ENCODE measurements at places on chromosomes 7 and 10. TPM values are rescaled to one million over a fixed set of nuclear protein-coding genes. Genes with fewer than 3 reads are reported as not detected.

Gene GHRHR
- not detected for total RNA-seq

Gene BMPER
- 0.25 TPM for total RNA-seq

Gene CYP26C1
- 0.08 TPM for total RNA-seq

Gene TLX1
- not detected for total RNA-seq

Gene CAV2
- total RNA-seq: 26.7 TPM

Gene EBF3
- total RNA-seq: 0.47 TPM

Gene DEPP1
- 96.6 TPM for total RNA-seq

Gene DNAH11
- 0.57 TPM for total RNA-seq

Gene CPXM2
- total RNA-seq: 3.9 TPM

Gene CPN1
- not detected for total RNA-seq

Gene ADRB1
- 1.2 TPM for total RNA-seq

Gene NODAL
- total RNA-seq: not detected

- DNase-seq: no peak
Measured at GRCh38 chr7:13457790-13458189, 531.7 kb downstream of the ETV1 start.

- no peak for DNase-seq
Measured at GRCh38 chr7:36278620-36279172, 111.0 kb upstream of the ANLN start.

DNA sequence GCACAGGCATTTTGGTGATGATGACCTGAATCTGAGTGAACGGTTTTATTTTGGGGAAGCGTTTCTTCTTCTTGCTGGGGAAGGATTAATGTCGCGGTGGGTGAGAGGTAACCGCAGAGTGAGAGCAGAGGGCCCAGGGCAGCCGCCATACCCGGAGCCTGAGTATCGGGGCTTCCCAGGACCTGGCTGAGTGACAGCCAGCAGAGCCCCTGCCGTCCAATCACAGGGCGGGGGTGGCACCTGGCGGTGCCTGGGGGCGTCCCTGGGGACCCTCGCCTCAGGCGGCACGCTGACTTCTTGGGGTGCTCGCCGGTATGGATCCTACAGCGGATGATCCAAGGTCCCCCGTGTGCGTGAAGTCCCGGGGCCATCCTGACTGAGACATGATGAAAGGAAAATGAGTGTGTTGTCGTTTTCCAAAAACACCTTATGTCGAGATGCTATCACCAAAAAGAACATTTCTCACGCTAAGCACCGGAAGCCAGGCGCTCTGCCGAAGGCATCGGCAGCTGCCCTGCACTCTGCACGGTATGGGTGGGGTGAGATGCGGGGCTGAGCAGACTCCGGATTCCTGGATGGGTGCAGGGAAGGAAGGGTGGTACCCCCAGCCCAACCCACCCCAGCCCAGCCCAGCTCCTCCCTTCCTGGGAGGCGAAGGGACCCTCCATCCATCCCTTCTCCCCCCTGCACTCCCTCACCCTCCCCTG lies 227.9 kb upstream of the SHH start:
- no peak for DNase-seq

GRCh38 chr10:18158773-18159265 lies 18.6 kb downstream of the CACNB2 start:
- no peak for DNase-seq

GRCh38 chr7:118793582-118793981 lies 569.1 kb downstream of the ANKRD7 start:
- DNase-seq: no peak

GRCh38 chr10:103824281-103824680 lies 31.1 kb downstream of the SH3PXD2A start:
- no peak for DNase-seq

- DNase-seq: no peak
Measured at GRCh38 chr10:71534568-71535194, 138.0 kb downstream of the CDH23 start.

DNA sequence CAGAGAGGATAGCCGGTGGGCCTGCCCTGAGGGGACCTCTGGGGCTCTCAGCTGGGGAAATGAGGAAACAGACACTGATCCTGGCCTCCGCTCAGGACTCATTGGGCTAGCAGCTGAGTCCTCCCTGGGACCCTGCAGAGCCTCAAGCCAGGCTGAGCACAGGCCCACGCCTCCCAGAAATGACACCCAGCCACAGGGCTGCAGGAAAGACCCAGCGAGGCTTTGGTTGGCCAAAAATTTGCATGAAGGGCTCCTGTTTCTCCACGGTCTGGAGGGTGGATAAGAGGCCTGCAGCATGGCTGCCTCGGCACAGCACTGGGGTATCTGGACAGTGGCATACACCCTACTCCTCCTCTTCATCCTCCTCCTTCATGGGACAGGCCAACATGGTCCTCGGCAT lies 60.4 kb downstream of the ZNF33B start:
- DNase-seq: no peak

GRCh38 chr10:87866412-87866974 lies 3.1 kb downstream of the PTEN start:
- DNase-seq: no peak

DNA sequence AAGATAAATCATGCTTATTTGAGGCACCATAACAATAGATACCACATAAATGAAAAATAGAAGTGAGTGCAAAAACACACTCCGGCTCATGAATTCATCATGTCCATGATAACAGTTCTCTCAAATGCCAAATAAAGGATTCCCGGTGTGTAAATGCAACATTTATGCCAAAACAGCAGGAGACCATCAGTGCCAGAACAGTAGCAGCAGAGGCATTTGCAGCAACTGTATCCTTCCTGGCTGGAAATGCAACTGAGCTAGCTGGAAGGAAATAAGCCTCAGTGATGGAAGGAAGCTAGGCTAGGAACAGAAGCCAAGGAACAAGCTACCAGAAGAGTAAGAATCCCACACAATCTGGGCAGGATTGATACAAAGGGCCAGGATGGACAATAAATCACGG lies 79.9 kb upstream of the THSD7A start:
- no peak for DNase-seq

GRCh38 chr10:78634835-78635234 lies 433.9 kb upstream of the ZMIZ1 start:
- DNase-seq: no peak

- DNase-seq: no peak
Measured at GRCh38 chr10:553233-553632, 136.2 kb downstream of the DIP2C start.

DNA sequence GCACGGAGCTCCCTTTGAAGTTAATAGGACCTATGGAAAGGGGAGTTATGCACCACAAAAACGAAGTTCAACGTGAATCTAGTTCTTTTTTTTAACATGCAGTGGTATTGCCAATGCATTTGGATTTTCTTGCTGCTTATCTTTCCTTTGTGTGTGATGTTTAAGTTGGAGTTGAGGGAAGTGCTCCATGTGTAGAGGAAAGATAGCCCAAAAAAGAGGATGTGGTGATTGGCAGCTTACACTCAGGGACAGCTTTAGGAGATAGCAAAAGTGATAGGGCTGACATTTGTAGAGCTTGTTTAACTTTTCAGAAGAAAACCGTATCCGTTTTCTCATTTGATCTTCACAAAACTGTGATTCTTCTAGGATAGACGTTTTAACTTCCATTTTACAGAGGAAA lies 101.3 kb downstream of the MDFIC start:
- no peak for DNase-seq

DNA sequence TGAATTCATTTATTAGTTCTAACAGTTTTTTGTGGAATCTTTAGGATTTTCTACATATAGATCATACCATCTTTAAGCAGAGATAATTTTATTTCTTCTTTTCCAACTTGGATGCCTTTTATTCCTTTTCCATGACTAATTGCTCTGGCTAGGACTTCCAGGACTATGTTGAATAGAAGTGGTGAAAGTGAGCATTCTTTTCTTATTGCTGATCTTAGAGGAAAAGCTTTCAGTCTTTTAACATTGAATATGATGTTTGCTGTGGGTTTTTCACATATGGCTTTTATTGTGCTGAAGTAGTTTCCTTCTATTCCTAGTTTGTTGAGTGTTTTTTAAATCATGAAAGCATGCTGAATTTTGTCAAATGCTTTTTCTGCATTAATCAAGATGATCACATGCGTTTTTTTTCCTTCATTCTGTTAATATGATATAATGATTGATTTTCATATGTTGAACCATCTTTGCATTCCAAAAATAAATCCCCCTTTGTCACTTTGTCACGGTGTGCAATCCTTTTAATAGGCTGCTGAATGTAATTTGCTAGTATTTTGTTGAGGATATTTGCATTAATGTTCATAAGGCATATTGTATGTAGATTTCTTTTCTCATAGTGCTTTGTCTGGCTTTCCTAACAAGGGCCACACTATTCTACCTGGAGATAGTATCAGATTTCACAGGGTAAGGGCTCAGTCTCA lies 92.9 kb downstream of the ZNF467 start:
- DNase-seq: no peak

DNA sequence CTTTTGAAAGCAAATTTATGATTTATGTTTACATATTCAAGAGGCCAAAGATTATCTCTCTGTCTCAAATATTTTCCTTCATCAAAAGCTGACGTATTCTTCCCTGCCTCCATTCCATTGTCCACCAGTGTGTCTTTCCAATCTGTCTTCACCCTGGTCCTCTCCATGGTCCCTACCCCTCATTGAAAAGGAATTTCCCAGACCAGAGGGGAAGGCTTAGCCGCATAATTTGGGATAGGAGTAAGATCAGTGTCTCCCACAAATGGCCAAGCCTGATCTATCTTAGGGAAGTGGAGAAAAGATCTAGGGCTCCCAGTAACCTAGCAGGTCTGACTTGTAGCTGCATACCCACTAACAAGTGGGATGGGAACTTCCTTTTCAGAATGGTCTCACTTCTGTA lies 46.3 kb upstream of the ZNF800 start:
- DNase-seq: no peak

DNA sequence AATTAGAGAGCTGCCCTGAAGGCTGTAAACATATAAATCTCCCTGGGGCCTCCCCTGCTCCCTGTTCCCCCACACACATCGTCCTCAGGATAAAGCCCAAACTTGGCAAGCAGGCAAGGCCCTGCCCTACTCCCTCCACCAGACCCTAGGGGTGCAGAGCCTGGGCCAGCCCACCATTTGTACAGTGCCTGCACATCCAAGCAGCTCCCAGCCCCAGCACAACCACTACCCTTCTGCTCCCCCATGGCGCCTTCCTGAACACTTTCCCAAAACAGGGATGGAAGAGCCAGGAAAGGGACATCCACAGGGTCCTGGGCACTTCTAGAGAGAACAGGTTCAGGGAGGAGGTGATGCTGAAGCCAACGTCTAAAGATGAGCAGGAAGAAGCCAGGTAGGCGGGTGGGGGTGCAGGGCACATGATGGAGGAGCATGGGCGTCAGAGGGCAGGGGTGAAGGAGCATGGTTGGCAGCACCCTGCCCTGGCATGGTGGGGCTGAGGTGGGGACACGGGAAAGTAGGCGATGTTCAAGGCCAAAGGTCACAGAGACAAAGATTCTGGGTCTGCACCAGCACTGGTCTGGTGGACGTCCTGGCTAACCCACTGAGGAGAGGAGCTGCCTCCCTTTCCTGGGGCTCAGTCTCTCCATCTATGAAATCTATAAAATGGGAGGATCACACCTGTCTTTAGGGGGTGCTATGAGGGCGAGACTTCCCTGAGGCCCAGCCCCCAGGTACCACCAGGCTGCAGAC lies 140.6 kb downstream of the ARHGAP22 start:
- no peak for DNase-seq

GRCh38 chr7:128697302-128697905 lies 25.3 kb downstream of the GARIN1A start:
- DNase-seq: no peak

- DNase-seq: no peak
Measured at GRCh38 chr7:111104710-111105109, 13.8 kb downstream of the LRRN3 start.

- DNase-seq: no peak
Measured at GRCh38 chr10:125055446-125055845, 104.9 kb downstream of the CTBP2 start.

DNA sequence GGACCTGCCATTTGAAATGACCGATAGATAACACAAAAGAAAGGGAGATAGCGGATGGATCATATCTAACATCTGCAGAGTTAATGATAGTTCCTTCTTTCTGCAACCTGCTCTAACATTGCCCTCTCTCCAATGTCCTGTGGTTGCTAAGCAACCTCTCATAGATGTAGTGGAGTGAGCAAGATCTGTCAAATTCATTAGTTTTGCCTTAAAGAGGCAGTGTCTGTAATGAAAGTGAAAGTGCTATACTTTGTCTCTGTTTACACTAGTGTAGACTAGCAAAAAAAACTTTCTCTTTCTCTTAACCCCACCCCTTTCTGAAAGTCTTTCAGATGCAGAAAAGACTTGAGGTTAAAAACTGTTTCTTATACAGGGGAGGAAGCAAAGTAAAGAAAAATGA lies 1196.9 kb downstream of the SORCS3 start:
- no peak for DNase-seq

Data from pancreas (tissue), 10 donors.